Stimulated activated CD4-positive, alpha-beta T cell treated with anti-CD3 and anti-CD28 coated beads, Interleukin-1b, Interleukin-23, amount 100 ng/mL, for 4 hours (primary cell): ENCODE measurements at places on chromosomes 11 and 22.

DNA sequence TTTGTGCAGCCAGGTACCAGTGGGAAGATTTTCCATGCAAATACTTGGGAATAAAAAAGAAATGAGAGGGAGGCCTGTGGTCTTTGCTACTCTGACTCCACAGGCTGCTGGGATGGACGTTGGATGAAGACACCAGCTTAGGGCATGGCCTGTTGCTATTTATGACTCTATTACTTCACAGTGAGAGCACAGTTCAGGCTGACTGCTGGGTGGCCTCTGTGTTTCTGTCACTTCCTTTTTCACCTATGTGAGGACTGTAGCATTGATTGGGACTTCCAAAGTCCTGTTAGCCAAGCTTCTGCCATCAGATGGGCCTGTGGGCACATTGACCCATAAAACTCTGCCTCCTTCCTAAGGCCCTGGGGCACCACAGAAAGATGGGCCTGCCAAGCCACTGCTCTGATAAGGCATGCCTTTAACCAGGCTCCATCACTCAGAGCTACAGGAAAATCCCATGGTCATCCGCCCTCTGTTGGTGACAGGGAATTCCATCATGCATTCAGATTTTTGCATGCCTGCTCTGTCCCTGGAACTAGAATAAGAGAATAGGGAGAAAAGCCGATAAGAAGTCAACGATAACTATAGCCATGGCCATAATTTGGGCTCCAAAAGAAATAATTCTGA lies 64.6 kb downstream of the KCNJ1 start:
- no peak for DNase-seq

GRCh38 chr11:61963282-61964057 lies 4.0 kb downstream of the FTH1 start:
- DNase-seq, result no peak

GRCh38 chr11:70702040-70702648 lies 303.8 kb downstream of the CTTN start:
- no peak for DNase-seq

DNA sequence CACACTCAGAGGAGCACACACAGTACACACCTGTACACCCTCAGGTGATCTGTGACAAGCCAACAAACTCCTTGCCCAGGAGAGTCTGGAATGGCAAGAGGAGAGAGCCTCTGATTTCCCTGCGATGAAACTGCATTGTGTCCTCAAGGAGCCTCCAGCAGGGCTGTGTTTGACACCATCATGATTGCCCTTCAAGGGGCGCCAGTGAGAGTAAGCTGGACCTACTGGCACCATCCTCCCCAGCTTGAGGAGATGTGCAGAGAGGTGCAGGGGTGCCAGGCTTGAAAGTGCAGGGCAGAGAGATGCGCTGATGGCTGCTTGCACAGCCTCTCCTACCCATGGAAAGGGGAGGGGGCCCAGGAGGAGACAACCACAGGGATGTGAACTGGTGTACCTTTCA lies 188.8 kb upstream of the CADM1 start:
- DNase-seq, result no peak

- no peak for DNase-seq
Observed at GRCh38 chr22:47693606-47694005, 931.2 kb downstream of the TBC1D22A start.

- DNase-seq, result no peak
Observed at GRCh38 chr22:27259433-27259832, 542.1 kb downstream of the MN1 start.

DNA sequence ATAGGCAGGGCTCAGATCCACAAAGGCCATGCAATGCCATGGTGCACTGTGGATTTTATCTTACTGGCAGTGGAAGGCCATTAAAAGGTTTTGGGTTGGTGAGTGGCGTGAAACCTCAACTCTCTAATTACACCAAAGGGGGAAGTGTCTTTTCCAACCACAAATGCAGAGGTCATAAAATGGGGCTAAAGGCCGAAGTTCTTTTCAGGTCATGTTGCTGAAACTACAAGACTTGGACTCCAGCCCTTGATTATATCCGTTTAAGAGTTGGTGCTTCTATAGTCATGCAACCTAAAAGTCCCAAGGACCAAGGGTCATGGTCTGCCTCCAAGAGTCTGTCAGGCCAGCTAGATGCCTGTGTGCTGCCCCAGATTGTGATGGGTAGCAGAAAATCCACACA lies 434.3 kb downstream of the RAB38 start:
- no peak for DNase-seq

GRCh38 chr22:38222797-38223119 lies 21.0 kb downstream of the MAFF start:
- no peak for DNase-seq

GRCh38 chr11:19519912-19520641 lies 192.6 kb upstream of the NAV2 start:
- DNase-seq, result no peak

DNA sequence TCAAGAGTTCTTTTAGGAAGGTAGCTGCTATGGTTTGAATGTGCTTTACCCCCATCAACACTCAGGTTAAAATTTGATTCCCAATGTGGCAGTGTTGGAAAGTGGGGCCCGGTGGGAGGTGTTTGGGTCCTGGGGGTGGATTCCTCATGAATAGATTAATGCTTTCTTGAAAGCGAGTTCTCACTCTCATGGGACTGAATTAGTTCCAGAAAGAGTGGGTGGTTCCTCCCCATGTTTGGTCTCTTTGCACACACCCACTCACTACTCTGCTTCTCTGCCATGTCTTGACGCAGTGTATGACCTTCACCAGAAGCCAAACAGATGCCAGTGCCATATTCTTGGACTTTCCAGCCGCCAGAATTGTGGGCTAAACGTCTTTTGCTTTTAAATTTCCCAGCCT lies 394.4 kb downstream of the OPCML start:
- no peak for DNase-seq

DNA sequence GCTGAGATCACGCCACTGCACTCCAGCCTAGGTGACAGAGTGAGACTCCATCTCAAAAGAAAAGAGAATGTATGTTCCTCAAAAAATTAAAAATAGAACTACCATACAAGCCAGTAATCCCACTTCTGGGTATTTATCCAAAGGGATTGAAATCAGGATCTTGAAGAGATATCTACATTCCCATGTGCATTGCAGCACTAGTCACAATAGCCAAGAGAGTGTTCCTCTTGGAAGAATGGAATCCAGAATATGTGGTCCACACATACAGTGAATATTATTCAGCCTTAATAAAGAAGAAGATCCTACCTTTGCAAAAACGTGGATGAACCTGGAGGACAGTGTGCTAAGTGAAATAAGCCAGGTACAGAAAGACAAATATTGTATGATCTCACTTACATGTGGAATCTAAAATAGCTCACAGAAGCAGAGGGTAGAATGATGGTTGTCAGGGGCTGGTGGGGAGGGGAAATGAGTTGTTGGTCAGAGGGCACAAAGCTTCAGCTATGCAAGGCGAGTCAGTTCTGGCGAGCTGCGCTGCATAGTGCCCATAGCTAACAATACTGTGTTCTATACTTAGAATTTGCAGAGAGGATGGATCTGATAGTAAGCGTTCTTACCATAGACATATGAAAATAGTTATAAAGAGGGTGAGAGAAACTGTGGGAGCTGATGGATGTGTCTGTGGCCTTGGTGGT lies 32.1 kb downstream of the GRIK4 start:
- DNase-seq, result no peak

GRCh38 chr11:3827434-3828186 lies 13.1 kb downstream of the RHOG start:
- no peak for DNase-seq

GRCh38 chr11:74265256-74265655 lies 46.2 kb downstream of the P4HA3 start:
- no peak for DNase-seq

DNA sequence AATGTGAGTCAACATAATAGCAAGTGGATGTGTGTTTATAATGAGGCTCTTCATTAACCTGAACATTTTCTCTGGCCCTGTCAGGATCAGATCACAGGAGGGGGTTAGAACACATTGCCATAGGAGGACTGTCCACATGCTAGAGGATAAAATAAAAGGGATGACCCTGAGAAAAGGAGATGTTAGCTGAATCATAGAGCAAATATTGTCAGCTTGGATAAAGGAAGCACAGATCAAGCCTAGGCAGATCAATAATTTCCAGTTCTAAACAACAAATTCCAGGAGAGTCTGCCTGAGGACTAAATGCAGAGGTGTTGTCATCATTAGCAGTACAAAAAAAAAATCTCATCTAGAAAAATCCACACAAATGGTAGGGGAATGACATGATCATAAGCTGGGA lies 337.9 kb downstream of the LRRC4C start:
- DNase-seq, result no peak

DNA sequence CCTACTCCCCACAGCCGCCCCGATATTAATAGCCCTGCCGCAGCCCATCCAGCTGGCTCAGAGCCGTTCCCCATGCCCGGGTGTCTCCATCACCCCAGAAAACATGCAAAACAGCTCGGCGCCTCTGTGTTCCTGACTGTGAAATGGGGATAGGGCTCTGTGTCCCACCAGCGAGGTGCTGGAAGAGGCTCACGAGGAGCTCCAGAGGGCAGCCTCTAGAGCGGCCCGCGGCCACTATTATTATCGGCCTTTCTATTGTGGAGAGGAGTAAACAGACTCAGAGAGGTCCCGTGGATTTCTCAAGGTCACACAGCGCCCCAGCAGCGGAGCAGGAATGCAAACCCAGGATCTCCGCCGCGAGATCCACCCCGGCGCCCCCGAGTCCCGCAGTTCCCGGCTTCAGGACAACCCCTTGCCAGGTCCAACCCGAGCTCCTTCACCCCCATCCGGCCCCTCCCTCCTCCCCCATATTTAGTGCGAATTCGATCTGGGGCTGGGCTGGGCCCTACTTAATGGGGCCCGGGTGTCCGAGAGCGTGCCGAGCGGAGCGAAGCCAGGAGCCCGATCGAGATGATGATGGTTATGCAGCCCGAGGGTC lies at the start of gene ACTN3:
Gene ACTN3 (plus strand): TSS at position 536 of the 598 bp plus-strand sequence. CDS start 35 bp downstream, at position 571.
- DNase-seq, result no peak

- DNase-seq, result peak; percentile 82
Observed at GRCh38 chr11:65524741-65525545, at the start of gene SCYL1. Gene SCYL1 (plus strand): TSS chr11:65525083. CDS start chr11:65525154, 71 bp downstream.

GRCh38 chr11:131612533-131612932 lies 242.1 kb downstream of the NTM start:
- no peak for DNase-seq

DNA sequence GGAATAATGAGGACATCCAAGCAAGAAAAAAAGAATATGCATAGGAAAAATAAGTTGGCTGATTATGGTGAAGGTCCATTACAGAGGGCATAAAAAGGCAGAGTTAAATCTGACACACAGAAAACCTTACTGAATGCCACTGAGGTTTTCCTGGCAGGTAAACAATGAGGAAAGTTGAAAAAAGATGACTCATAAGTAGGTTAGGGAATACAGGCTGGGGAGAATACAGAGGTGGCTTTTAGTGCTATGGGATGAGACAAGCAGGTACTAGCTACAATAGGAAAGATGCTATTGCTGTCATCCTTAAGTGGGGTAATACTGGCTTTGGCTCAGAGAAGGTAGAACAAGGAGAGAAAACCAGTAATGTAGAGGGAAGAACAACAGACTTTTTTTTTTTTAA lies 44.7 kb downstream of the CSTF3 start:
- no peak for DNase-seq

GRCh38 chr11:764322-765024 lies 12.8 kb downstream of the GATD1 start:
- no peak for DNase-seq

- DNase-seq, result no peak
Observed at GRCh38 chr11:80412604-80413003, 971.8 kb upstream of the TENM4 start.

DNA sequence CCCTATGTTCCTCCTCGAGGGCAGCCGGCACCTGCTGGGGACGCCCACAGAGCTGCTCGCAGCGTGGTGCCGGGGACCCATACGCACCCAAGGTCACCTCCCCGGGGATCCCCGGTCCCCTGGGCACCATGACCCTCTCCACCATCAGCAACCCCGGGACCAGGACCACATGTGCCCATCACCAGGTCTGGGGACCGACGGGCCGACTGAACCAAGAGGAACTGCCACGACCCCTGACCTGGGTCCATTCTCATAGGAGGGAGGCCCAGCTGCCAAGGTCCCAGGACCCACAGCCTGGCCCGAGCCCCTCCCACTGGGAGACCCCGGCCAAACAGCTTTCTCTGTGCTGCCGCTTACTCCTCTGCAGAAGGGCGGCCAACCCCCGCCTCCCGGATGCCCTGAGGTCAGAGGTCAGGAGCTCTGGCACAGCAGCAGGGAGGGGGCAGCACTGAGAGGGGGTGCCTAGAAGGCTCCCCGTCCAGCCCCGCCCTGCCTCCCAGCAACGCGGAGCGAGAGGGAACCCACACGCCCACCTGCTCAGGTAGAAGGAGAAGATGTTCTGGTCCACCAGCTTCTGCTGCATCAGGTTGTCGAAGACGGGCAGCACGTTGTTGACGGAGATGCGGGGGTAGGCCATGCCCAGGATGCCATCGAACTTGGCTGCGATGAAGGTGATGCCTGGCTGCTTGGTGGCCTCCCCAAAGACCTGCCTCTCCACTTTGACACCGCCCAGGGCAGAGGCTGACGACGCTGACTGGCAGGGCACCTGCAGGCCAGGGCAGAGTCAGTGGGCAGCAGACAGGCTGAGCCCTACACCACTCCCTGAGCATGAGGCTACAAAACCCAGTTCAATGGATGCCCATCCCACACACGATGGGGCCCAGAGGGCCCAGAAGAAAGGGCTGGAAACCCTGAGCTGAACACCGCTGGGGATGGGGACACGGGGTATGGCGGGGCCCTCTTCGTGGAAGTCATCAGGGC lies 6.6 kb downstream of the CTSD start:
- no peak for DNase-seq

DNA sequence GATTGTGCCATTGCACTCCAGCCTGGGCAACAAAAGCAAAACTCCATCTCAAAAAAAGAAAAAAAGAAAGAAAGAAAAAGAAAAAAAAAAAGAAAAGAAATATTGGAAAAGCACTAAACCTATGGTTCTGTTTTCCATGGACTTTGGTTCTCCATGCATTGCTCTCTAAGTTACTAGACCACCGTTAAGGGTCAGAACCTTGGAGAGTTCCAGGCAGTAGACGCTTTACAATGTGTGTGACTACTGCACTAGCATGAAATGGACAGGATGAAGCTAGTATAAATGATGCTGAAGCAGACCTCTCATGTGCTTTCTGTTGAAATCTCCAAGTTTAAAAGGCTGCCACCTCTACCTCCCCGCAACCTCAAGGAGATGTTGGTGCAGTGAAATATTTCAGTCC lies 63.5 kb downstream of the SIK2 start:
- DNase-seq, result no peak

- DNase-seq, result no peak
Observed at GRCh38 chr22:30357236-30357570, 396 bp downstream of the CCDC157 start.

- no peak for DNase-seq
Observed at GRCh38 chr11:8721609-8722500, 39.3 kb downstream of the RPL27A start.
